ENCODE measurements at places on chromosomes 7 and 10. TPM values are rescaled to one million over a fixed set of nuclear protein-coding genes. Genes with fewer than 3 reads are reported as not detected.

Gene PLEKHS1
- not detected for total RNA-seq

Gene SFRP4
- 10.2 TPM for total RNA-seq

Gene DCLRE1C
- 17.5 TPM for total RNA-seq

Gene C7orf33
- total RNA-seq, result not detected

Data from sigmoid colon (tissue), 7 donors.